ENCODE measurements at places on chromosomes 7 and 10.

DNA sequence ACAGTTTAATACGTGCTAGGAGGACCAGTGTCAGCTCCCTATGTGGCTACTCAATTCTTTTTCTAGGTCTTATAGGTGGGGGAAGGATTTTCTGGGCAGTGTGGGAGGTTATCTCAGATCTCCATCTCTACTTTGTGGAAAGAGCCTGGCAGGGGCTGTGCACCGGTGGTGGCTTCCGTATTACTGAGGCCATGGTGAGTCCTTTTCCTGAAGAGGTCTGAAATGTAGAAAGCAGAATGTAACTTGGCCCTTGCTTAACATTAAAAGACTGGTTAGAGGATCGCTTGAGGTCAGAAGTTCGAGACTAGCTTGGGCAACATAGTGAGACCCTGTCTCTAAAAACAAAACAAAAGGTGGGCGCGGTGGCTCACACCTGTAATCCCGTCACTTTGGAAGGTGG is 2.7 kb upstream of the TPST1 start:
- no peak for DNase-seq

DNA sequence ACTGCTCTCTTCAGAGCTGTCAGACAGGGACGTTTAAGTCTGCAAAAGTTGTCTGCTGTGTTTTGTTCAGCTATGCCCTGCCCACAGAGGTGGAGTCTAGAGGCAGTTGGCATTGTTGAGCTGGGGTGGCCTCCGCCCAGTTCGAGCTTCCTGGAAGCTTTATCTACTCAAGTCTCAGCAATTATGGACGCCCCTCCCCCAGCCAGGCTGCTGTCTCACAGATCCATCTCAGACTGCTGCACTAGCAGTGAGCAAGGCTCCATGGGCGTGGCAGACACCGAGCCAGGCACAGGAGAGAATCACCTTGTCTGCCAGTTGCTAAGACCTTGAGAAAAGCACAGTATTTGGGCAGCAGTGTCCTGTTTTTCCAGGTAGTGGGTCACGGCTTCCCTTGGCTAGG is 98.1 kb downstream of the SDHAF3 start:
- no peak for DNase-seq

- no peak for DNase-seq
These were observed 92.3 kb downstream of the DNAJB6 start for GRCh38 chr7:157429001-157429679.

DNA sequence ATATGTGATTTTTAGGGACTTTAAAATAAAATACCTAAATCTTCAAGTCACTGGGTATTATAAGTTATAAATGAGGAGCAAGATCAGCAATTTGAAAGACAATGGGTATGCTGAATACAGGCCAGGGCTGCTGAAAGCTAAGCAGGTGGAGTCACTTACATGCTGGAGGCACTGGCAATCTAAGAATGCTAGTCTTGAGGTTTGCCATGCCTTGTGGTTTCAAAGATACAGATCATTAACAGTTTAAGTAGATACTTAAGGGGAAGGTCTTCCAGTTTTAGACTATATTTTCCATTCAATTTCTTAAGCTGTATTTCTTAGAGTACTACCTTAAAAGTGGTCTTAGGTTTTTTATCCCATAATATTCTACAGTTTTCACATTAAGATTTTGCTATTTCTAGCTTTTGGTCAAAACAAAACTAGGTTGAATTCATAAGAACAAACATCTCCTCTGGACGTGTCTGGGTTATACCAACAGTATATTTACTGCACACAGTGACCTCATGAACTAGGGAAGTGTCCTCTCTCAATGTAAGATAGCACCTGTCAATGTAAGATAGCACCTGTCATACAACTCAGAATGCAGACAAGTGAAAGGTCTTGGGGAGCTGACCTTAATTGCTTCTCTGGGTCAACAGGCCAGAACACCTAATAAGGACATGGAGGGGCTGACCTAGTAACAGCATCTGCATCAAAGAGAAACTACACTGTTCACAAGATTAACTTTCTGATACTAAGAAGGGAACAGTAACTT is 2.0 kb downstream of the SRI start:
- no peak for DNase-seq

GRCh38 chr10:8116926-8117493 is 62.5 kb downstream of the GATA3 start:
- no peak for DNase-seq

DNA sequence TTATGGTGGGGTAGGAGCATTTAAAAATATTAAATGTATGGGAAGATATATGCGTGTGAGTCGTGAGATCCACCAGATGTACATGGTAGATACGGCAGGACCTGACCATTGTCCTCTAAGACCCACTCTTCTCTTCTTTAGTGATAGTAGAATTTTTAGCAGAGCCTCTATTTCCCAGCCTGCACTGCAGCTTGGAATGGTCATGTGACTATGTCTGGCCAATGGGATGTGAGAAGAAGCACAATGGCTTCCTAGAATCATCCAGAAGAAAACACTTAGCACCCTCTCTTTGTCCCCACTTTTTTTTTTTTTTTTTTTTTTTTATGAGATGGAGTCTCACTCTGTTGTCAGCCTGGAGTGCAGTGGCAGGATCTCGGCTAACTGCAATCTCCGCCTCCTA is 86.6 kb upstream of the CYTH3 start:
- no peak for DNase-seq

GRCh38 chr7:55185321-55185802 is 166.5 kb downstream of the EGFR start:
- DNase-seq: peak; percentile 79

DNA sequence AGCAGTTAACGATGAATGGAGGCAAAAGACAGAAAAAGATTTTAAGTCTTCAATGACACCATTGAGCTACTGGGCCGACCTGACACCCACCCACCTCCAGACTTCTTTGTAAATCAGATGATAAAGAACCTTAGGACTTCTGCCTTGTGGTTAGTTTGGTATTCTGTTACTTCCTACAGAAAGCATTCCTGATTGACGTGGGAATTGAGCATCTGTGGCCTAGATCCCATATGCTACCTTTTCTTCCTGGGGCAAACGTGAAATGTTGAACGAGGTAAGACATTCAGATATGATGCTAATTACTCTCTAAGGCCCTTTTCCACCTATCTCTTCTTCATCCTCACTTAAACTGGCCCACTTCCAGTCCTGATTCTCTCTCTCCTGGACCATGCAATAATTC is 10.2 kb downstream of the PRLHR start:
- DNase-seq: no peak

DNA sequence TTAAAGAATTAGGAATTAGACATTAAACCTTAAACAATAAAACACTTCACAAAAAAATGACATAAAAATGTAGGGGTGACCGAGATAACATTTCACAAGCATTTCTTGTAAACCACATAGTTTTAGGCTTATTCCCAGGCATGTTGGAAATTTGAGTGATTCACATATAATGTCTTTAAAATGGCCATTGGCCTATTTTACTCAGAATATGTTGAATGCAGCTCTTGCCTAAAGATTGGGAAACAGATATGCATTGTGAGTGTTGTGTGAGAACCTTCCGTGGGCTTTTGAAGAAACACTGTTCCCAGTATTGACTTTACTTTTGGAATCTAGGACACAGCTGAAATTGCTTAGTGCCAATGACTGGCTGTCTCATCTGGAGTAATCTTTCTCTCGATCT is 79.6 kb downstream of the ARL5B start:
- DNase-seq: no peak

DNA sequence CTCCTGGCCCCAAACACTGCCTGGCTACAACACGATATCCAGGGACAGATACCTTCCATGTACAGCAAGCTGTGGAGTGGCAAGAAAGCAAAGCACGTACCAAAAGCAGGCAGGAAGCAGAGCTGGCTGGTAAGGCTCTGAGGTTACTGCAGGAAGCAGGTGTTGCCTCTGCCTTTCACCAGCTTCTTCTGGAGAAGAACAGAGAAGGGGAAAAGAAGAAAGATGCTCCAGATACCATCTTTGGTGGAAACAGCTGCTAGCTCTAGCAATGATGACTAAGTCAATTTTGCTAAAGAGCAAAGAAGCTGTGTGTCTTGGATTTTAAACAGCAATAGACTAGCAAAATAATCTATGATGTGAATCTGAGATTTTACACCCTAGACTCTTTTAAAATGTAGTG is 34.9 kb upstream of the PRSS1 start:
- no peak for DNase-seq

- no peak for DNase-seq
These were observed 119.4 kb downstream of the GNAT3 start for GRCh38 chr7:80392229-80393169.

DNA sequence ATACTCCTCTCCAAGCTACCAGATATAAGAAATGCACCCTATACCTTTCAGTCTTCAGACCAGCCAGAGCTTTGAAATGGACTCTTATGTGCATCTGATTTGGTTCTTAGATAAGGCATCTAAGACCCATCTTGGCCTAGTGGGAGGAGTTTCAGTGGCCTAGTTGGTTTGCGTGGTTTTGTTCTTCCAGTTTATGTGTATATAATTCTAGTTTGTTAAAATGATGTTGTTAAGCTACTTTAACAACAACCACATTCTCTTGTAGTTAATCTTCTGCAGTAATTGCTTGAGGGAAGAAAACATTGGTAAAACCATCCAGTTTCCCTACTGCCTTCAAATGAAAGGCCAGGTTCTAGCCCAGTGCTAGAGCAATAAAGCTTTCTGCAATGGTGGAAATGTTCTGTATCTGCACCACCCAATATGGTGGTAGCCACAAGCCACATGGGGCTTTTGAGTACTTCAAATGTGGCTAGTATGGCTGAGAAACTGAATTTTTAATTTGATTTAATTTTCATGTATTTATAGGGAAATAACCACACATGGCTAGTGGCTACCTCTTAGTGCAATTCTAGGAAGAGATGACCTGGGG is 66.3 kb downstream of the KLHDC10 start:
- no peak for DNase-seq

- no peak for DNase-seq
These were observed 168.2 kb downstream of the CACNA2D1 start for GRCh38 chr7:82275342-82275741.

GRCh38 chr7:83697804-83698530 is 49.0 kb upstream of the SEMA3E start:
- no peak for DNase-seq

Measured in MG63 (cell line).